DMS 273 treated with DMSO at 0.1 percent for 48 hours (cell line): ENCODE measurements at places on chromosomes 7 and 10.

DNA sequence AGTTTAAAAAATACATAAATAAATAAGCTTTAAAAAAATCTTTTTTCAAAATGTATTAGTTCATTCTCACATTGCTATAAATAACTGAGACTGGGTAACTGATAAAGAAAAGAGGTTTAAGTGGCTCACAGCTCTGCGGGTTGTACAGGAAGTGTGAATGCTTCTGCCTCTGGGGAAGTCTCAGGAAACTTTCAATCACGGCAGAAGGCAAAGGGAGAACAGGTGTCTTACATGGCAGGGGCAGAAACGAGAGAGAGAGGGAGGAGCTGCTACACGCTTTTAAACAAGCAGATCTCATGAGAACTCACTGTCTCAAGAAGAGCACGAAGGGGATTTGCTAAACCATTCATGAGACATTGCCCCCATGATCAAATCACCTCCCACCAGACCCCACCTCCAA lies 114.6 kb downstream of the DNAJC1 start:
- no peak for DNase-seq

DNA sequence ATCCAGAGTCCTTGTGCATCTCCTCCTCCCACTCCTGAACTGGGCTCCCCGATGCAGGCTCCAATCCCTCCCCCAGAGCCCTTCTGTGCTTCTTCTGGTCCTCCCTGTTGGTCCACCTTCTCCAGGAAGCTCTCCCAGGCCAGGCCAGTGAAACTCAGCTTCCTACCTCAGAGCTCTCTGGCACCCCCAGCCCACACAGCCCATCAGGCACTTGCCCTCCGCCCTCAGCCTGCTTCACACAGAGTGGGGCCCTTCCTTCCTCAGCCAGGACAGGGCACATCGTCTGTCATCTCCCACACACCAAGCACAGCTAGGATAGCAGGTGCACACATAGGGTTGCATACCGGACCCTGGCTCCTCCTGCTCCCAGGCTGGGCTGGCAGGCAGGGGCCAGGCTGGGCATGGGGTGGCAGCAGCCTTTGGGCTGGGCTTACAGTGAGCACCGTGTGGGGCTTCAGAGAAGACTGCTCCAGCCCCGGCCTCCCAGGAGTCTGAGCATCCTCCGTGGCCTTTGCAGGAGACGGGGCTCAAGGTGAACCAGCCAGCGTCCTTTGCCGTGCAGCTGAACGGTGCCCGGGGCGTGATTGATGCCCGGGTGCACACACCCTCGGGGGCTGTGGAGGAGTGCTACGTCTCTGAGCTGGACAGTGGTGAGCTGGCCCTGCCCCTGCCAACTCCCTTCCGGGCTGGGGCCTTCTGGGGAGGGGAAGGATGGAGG lies 6.5 kb upstream of the ATP6V1F start:
- no peak for DNase-seq

- DNase-seq, result no peak
Measured at GRCh38 chr10:115696747-115697146, 576.3 kb downstream of the GFRA1 start.

DNA sequence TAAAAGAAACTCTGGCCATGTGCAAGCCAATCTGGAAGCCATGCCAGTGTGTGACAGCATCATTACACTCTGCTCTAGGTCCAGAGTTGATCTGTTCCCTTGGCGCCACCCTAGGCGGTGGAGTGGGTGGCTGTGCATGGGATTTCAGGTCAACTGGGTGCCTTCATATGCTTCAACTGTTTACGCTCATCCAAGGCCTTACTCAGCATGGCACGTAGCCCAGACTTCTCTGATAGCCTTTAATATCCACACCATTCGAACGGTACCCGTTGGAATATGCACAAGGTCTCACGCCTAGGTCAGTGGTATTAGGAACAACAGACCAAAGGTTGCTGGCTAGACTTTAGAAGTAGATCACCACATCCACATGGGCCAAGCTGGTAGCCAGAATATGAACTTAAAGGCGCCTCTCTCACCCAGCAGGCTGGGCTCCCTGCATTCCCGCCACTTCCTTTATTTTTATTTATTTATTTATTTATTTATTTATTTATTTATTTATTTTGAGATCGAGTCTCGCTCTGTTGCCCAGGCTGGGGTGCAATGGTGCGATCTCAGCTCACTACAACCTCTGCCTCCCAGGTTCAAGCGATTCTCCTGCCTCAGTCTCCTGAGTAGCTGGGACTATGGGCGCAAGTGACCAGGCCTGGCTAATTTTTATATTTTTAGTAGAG lies 18.7 kb upstream of the ACHE start:
- no peak for DNase-seq

DNA sequence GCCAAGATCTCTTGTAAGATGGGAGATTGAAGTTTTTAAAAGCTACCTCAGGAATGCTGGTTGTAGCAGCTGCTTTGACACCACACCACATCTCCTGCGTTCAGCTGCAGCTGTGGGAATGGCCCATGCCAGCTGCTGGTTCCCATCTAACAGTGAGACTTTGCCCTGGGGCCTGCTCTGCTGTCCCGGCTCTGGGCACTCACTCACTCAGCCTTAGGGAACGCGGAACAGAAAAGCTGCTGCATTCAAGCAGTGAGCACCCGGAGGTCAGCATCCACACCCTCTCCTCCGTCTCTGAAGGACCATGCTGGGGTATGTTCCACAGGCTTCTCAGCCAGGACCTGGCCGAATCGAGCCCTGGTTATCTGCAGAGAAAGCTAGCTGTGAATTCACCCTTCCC lies 197.1 kb upstream of the CXCL12 start:
- no peak for DNase-seq

DNA sequence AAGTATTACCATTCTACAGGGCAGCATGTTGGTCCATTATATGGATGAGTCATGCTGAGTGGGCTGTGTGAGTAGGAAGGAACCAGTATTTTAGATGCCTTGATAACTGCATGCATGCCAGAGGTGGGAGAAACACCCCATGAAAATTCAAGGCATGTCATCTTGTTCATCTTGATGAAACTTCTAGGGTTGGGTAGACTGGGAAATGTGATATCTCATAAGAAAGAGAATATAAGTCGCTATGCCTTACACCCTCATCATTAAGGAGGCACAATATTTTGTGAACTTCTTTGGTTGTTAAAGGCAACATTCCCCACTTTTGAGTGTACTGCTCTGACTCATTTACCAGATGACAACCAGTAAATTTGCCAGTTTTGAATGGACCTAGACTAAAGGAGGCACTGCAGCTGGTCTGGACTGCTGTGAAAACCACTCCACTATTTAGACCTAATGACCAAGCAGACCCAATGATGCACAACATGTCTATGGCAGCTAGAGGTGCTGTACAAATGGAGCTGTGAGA lies 48.0 kb downstream of the ZNF365 start:
- no peak for DNase-seq

GRCh38 chr7:750111-750905 lies 23.2 kb upstream of the PRKAR1B start:
- DNase-seq, result peak; percentile 49

DNA sequence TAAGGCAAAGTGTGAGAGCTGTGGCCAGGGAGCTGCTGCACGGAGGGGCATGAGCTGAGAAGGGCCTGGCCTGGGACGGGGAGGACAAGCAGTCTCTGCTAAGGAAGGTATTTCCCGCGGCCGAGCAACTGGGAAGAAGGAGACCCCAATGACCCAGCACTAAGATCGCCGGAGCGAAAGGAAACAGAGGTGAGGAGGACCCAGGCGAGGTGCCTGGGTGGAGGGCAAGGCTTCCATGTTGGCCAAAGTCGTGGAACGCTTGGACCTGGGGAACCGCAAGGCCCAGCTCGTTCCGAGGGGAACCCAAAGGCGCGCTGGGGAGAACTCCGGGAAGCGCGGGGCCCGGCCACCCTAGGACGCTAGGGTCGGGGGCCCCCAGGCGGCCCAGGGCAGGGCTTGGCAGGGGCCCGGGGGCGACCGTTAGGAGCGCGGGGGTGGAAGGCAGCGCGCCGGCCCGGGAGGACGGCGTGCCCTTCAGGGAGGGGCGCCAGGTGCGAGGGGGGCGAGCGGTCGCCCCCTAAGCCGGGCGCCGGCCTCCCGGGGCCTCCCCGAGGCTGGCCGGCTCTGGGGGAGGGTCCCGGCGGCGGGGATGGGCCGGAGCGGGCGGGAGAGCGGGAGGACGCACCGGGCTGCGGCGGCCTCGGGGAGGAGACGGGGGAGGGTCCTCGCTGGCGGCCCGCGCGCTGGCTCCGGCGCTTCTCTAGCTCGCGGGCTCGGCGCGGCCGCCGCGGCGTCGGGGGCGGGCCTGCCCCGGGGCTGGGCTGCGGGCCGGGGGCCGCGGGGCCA lies 545 bp downstream of the GIGYF1 start:
- no peak for DNase-seq

- DNase-seq, result no peak
Measured at GRCh38 chr10:43199088-43199683, 60.9 kb downstream of the CSGALNACT2 start.

DNA sequence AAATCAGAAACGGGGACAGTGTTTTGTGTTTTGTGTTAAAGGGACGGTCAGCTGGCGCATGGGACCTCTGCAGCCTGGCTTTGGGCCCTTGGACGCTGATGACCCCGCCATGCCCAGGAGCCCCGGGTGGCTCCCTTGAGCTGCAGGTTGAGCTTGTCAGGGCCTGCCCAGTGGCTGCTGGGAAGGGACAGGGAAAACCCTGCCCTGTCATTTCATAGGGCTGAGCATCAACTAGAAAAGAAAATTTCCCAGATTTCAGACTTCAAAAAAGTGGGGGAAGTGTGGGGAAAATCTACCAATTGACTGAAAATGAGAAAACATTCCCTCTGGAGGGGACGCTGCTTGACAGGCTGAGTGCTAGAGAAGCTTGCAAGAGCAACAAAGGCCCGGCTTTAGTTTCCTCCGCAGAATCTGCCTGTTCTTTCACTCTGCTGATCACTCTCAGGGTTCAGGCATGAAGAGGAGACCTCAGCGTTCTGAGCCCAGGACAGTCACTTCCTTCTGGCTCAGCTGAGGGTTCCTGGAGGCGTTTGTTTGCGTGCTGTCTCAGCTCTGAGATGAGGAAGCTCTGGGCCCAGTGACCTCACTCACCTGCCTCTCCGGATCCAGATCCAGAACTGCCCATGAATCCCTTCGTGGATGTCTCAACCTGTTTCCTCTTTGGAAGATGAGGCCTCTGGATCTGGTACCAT lies 18.6 kb upstream of the DNAJB6 start:
- no peak for DNase-seq

DNA sequence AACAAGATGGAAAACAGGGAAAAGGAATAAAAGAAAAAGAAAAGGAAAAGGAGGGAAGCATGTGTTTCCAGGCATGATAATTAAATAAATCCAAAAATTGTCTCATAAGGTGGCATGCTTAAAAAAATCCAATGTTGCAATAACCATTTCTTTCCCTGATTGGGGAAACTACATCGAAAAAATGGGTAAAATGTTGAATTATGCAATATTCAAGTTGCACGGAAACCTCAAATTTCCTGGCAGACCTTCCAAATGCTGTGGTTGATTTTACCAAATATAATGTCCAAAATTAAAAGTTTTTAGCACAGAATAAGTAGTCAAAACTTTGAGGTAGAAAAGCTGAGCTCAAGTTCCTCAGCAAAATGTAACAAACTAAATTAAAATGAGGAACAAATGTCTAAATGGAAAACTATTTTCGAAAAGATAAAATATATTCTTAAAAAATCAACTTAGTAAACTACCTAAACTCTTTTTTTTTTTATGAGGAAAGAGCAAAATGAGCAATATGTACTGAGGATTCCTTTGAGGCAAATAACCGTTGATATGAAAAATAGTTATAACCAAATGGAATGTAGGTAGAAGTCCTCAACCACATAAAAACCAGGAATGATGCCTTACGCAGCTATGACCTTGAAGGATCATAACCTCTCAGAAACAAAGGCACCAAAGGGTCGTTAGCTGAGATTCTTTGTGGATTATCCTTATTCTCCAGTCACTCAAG lies 52.6 kb downstream of the MACC1 start:
- DNase-seq, result no peak

DNA sequence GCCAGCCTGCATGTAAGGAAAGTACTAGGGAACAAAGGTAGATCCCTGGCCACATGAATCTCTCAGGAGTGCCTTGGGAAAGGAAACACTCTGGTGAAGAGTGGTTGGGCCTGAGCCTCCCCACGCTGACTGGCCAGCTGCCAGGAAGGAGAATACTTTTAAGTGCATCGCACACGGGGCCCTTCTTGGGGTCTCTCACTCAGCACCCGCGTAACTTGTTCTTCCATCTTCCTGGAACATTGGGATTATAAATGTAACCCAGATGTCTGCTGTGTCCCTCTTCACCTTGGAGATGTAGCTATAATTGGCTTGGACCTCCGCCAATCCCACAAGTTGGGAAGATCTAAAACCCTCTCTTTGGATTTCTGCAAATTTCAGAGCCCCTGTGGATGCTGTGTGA lies 4.4 kb upstream of the GLI3 start:
- DNase-seq, result no peak
